AG20443 (cell line): ENCODE measurements at places on chromosomes 3 and 15.

DNA sequence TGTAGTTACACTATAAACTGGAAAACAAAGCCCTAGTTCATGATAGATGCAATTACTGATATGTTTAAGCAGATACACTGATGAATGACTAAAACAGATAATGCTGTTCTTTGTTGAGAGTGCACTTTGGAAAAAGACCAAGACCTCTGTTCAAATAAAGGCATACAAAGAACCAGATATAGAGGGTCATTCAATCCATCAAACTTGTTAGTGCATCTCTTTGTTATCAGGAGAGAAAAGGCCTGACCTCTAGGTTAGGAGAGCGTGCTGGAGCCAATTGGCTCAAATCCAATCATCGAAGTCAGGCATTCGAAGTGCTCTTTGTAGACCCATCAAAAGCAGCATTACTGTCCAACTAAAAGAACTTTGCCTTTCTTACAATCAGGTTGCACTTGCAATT lies 124.2 kb downstream of the TFG start:
- DNase-seq = no peak

DNA sequence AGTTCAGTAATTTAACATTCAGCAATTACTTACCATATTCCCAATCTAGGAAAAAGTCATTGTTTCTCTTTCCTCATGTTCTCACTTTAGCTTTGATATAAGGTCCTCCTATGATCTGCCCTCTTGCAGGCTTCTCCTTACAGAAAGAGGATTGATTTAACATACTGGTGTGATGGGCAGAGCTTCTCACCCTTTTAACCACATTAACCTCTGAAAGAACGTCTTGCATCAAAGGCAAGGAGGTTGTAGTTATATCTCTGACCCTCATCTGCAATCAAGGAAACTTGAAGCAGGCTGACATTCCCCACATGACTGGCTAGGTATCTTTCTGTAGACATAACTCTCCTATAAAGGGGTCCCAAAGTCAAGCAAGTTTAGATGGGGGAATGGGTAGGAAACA lies 39.5 kb downstream of the BTLA start:
- DNase-seq = no peak

GRCh38 chr3:186075931-186076567 lies 32.8 kb downstream of the ETV5 start:
- no peak for DNase-seq

DNA sequence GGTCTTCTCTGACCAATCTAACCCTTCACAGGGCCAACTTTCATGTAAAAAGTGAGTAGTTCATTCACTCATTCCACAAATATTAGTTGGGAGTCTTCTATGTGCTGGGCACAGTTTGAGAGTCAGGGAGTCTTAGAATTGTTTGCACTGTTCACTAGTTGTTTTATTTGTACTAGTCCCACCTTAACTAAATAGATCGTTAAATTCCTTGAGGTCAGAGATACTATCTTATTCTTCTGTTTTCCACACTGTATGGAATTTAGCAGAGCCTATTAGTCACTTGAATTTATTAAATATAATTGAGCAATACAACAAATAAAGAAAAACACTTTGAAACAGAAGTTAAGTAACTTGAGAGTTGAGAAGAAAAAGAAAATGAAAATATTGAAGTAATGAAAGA lies 40.8 kb upstream of the SPTSSB start:
- no peak for DNase-seq

DNA sequence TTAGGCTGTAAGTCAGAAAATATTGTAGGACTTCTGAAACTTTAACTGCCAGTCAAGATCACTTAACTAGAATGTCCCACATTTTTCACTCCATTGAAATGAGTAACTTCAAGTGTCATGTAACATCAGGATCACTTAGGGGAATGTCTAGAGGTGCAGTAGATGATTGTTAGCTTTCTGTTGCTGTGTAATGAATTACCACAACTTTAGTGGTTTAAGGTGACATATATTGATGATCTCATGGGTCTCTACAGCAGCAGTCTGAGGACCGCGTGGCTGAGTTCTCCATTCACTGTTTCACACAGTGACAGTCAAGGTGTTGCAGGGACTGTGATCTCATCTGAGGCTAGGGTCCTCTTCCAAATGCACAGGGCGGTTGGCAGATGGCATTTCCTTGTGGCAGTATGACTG lies 82.7 kb downstream of the SLC25A26 start:
- DNase-seq = no peak

DNA sequence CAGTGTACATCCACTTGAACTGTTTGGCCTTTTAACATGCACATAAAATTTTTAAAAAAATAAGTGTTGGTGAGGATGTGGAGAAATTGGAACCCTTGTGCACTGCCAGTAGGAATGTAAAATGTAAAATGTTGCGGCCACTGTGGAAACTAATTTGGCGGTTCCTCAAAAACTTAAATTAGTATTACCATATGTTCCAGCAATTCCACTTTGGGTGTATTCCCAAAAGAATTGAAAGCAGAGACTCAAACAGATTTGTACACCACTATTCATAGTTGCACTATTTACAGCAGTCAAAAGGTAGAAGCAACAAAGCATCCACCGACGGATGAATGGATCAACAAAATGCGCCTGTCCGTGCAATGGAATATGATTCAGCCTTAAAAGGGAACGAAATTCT lies 55.2 kb upstream of the SEC61A1 start:
- no peak for DNase-seq

- DNase-seq = no peak
Measured at GRCh38 chr3:3145831-3146230, 19.1 kb downstream of the TRNT1 start.

- DNase-seq = no peak
Measured at GRCh38 chr15:67826717-67827561, 1.6 kb downstream of the SKOR1 start.

DNA sequence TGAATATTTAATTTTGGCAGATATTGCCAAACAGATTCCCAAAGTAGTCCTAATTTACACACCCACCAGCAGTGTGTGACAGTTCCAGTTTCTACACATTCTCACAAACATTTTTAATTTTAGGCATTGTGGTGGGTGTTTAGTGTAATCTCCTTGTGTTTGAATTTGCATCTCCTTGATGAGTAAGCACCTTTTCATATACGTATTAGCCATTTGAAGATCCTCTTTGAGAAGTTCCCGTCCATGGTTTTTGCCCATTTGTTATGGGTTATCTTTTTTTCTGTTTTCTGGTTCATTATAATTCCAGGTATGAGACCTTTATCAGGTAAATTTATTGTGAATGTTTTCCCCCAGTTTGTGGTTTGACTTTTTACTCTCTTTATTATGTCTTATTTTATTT lies 2.3 kb upstream of the TM4SF19 start:
- no peak for DNase-seq

- DNase-seq = no peak
Measured at GRCh38 chr15:73889053-73889761, 15.8 kb downstream of the TBC1D21 start.

DNA sequence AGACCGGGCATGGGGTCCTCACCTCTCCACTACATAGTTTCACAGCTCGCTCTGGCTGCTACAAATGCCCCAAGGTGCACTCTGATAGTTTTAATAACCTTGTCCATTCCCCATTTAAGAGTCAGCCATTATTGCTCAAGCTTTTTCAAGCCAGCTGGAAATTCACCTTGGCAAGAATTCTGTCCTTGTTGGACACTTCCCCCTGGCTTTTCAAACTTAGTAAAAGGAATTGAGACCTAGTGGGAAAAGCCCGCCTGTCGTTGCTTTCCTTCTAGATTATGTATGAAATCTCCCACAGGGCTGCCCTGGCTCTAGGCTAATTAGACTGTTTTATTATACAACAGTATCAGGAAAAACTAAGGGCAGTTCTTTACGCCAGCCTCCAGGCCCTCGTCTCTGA lies 293.7 kb upstream of the GADL1 start:
- DNase-seq = no peak

- DNase-seq = peak; percentile 91
Measured at GRCh38 chr15:38414357-38414756, 39.6 kb upstream of the FAM98B start.

DNA sequence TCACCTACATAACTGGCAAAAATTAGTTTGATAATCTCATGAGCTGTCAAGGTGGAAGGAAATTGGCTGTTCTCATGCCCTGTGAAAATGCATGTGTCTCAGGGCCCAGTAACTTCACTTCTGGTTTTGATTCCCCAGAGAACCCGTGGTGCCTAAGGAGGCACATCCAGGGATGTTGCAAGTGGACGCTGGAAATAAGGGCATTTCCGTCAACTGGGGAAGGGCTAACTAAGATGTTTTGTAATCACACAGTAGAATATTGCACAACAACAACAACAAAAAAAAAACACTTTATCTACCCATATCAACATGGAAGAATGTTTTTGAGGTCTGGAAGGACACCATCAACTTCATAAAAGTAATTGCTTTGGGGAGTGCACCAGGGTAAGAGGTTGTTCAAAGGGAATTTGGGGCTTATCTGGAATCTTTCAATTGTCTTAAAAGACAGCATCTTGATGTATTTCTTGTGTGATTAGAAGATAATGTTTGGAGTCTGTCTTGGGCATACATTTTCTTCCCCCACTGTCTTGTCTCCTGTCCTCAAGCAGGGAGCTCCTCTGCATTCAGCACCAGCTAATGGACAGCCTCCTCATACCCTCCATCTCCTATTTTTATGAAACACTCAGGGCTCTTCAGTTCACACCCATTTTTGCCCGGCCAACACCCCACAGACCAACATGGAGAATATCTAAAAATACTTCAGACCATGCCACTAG lies 37.2 kb upstream of the PRR20G start:
- no peak for DNase-seq

DNA sequence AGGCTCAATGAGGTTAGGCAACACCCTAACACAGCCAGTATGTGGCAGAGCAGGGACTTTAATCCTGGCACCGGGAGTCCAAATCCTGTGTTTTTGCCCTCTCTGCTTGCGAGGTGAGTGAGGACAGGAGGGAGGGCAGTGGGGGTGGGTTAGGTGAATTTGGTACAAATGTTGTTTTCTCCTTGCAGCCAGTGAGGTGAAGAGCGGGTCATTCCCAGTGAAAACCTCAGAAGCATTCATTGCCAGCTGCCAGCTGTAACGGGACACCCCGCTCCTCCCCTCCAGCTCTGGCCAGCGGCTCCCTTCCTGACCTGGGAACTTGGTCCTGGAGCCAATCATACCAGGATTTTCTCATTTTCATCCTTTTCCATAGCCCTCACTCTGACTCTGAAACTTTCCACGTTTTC lies 45.7 kb upstream of the RAB6B start:
- DNase-seq = peak; percentile 50

- no peak for DNase-seq
Measured at GRCh38 chr15:90870354-90871138, 2.2 kb downstream of the FURIN start.

- no peak for DNase-seq
Measured at GRCh38 chr3:158842976-158843375, 41.1 kb downstream of the MFSD1 start.

DNA sequence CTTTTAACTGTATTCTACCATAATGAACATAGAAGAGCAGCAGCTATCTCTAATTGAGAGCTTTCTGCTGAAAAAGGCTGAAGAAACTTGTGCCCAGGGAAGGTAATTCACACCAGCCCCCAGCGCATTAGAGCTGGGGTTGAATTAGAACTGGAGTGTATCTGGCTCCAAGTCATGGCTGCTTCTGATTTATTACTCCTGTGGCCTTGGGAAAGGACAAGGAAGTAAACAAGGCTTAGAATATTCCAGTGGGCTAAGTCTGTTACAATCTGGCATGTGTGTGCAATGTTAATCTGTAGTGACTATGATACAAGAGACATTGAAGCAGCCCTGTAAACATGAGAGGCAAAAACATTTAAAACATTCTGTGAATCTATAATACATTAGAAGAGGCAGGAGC lies 18.1 kb downstream of the CPA3 start:
- DNase-seq = no peak

DNA sequence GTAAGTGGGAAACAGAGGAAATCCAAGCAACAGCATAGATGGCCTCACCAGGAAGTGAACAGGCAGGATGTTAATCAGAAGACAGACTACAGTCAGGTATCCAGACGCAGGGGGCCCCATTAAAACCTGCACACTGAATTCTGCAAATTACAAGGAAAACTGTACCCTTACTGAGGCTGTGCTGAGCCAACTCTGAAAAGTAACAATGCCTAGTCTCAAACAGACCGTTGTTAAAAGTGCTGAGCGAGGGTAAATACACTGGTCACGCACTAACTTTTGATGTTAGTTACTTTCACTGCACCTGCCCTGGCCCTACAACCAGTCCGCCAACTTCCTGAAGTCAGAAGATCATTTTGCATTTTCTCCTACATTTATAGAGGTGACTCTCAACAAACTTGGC lies 1.0 kb downstream of the TAMM41 start:
- no peak for DNase-seq

GRCh38 chr3:81585056-81585455 lies 176.4 kb downstream of the GBE1 start:
- no peak for DNase-seq

- no peak for DNase-seq
Measured at GRCh38 chr3:119418641-119419040, 44.8 kb downstream of the TMEM39A start.

DNA sequence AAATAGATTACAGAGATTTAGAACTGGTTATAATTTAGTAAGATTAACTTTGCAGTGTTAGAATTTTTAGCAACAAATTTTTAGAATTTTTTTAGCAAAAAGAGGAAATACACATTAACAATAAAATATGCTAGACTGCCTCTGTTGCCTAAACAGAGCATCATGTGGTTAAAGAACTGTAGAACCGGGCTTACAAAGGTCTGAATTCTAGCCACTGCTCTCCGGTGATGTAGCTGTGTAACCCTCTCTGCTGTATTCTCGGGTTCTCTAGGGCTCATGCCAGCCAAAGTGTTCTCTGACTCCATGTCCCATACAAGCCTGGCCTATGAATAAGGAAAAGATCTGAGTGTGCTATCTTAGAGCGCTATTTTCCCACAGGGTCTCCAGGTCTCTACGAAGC lies 2.9 kb upstream of the P2RY12 start:
- no peak for DNase-seq

- no peak for DNase-seq
Measured at GRCh38 chr15:91975241-91975978, 121.9 kb downstream of the SLCO3A1 start.

DNA sequence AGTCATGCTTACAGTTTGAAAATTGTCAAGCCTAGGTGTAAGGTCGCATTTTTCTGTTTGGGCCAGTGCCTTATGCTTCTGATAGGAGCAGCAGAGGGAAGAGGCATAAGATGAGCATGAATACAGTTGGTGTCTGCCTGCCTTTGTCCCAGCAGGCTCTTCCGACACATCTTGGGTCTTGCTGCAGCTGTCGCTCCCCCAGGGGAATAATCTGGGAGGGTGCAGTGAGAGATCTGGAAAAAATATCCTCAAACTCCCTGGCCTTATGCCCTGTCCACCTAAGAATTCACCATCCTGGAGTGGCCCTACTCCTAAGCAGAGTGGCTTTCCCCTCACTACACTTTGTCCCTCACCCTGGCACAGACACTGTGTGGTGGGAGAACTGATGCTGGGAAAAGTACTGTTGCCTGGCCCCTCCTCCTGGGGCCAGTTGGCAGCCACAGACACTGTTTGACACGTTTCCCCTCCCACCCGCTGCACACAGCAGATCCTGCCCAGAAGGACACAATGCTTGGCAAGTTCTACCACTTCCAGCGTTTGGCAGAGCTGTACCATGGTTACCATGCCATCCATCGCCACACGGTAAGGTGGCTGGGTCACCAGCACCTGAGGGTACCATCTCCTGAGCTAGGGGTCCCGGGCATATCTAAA lies 21.1 kb upstream of the RHO start:
- no peak for DNase-seq
